ENCODE measurements at places on chromosomes 12 and 14.

DNA sequence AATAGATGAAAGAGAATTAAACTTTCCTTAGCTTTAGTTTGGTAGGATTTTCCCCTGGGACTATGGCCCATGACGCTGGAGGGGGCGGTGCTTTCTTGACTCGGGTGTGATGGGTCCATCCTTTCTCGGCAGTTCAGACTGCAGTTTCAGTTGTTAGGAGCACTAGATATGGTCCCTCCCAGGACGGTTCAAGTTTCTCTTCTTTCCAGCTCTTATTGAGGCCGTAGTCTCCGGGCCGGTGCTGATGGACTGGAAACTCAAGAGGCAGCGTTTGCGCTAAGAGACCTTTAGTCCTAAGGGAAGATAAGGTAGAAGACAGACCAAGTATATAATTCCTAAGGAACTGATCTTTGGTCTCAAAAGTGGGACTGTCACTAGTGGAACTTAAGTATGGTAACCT lies 111.2 kb downstream of the RIN3 start:
- DNase-seq = no peak

DNA sequence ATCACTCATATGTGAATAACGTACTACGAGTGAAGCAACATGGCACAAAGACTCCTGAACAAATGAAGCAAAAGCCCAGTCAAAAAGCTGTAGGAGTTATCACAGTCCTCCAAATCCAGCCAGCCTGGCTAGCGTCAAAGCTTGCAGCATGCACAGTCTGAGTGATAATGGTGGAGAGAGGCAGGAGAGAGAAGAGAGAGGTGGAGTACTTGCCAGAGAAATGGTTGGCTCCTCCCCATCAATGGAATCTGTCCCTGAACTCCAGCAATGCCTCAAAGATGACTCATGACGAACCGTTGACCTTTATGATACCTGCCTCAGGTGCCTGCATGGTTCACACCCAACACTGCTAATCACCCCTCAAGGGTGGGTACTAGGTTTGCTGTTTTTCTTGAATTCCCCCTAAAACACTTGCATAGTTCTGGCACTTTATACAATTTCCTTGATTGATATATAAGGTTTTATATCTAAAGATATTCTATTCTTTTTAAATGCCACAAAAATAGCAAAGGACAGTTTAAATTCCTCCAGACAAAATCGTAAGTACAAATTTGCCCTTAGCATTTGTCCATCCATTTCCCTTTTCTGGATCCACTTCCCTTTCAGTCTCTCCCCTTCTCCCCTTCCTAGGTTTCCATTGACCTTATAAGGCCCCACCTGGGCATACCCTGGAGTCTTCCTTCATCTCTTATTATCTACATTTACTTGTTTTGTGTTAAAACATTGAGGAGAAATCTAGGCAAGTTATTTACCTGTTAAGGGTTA lies 10.2 kb downstream of the ARHGDIB start:
- no peak for DNase-seq

- no peak for DNase-seq
Measured at GRCh38 chr12:113800201-113800600, 165.9 kb downstream of the RBM19 start.

DNA sequence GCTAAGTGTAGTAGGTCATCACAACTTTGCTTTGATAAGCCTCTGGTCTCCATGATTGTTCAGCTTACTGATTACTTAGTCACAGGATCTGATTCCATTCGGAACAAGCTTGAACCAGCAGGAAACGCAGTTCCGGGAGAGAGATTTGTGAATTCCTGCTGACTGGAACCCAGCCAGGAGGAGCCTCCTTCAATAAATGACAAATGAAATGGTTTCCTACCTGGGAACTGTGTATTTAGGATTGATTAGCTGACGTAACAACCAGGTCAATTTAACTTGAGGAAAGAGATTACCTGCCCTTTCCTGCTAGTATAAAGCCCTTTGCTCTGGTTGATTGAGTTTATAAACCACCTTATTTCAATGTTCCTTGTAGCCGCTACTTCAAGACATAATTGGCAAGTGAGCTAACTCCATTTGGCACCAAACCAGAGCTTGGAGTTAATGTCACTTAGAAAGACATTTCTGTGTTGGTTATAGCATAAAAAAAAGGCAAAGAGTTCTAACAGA lies 35.1 kb upstream of the KCNH3 start:
- DNase-seq = no peak

- peak; percentile 1 for DNase-seq
Measured at GRCh38 chr14:43540948-43541347, 966.1 kb downstream of the FSCB start.

GRCh38 chr12:58502841-58503240 lies 417.5 kb downstream of the LRIG3 start:
- DNase-seq = peak; percentile 42

DNA sequence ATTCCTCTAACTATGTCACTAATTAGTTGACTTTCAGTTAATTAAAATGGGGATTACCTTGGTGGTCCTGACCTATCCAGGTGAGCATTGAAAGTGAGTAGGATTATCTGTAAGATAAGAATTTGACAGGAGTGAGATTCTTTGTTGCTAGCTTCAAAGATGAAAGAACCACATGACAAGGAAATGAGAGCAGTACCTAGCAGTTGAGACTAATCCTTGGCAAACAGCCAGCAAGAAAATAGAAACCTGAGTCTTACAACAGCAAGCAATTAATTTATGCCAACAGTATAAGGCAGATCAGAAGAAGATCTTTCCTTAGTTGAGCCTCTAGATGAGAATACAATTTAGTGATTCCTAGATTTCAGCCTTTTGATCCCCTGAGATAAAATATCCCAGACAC lies 1058.4 kb downstream of the LRFN5 start:
- no peak for DNase-seq

DNA sequence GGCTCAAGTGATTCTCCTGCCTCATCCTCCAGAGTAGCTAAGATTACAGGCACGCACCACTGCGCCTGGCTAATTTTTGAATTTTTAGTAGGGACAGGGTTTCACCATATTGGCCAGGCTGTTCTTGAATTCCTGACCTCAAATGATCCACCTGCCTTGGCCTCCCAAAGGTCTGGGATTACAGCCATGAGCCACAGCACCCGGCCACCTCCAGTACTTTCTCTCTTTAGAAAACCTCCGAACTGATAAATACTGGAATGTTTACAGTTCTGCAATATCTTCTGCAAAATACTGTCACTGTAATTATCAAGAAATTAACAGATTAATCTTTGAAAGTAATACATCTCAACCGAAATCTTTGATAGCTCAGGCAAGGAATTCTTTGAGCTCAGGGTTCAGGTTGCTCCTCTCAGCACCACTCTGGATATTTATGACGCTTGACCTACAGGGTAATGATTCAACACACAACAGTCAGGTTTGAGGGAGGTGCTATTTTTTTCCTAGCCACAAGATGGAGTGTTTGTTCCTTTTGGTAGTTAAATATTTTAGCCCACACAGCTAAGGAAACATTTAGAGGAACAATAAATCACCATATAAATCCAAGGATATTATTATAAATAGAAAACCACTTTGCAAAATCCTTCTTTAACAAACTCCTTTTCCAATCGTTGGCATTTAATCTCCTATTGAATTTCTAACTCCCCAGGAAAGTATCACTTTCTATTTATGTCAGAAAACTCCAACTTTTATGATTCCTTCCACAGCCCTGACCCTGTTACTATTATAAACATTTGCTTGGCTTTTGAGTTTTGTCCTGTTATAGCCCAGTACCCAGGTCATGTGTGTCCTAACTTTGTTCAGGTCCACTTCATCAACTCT lies 48.6 kb upstream of the GTF2A1 start:
- DNase-seq = peak; percentile 61

DNA sequence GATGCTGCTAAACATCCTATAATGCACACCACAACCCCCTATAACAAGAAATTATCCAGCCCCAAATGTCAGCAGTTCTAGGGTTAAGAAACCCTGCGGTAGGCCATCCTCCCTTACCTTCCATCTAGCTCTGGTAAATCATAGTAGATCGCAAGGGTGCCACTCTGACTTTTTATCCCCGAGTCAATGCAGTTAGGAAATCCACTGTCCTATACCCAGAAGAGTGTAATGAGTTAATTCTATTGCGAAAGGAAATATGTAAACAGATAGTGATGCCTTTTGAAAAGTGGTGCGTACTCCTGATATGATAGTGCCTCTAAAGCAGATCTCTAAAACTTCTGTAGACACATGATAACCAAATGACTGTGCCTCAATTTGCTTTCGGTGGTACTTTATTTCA lies 29.8 kb downstream of the SCFD1 start:
- DNase-seq = no peak

DNA sequence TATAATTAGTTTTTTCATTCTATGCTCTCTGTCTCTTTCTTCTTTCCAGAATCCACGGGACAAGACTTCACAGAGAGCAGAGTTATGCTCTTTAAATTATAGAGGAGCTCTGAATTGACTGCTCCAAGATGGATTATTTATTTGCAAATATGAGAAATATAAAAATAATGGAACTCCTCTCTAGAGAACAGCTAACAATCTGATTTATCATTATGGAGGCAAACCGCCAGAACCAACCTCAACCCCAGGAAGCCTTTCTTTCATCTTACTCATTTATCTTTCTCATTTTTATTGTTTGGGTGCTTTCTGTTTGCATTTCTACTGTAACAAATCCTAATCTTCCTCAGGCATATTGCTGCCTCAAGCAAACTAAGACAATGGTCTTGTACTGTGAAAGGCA lies 216.5 kb downstream of the C12orf50 start:
- no peak for DNase-seq

- DNase-seq = no peak
Measured at GRCh38 chr12:110627500-110628195, 13.7 kb downstream of the TCTN1 start.

- no peak for DNase-seq
Measured at GRCh38 chr12:57552306-57552651, 2.4 kb downstream of the KIF5A start.

- DNase-seq = peak; percentile 71
Measured at GRCh38 chr14:102986810-102987579, 64.5 kb downstream of the AMN start.

DNA sequence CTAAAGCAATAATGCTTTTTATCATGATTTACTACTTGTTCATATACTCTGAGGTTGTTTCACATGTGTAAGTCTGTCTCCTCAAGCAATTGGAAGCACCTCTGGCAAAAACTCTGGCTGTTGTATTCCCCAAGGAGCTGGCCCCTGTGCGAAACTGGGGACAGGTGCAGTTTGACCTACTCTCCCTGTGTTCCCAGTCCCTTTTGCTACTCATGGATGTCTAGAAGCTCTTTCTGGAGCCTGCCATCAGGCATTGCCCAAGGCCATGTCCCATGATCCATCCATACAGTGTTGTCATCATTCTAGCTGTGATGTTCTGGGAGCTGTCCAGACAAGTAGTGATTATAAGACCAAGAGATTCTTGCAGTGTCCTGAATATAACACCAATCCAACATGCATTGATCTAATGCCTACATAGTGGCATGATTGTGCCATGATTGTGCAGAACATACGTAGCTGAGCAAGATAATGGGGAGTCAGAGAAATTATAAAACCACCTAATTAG lies 14.9 kb downstream of the AKAP6 start:
- DNase-seq = peak; percentile 24

DNA sequence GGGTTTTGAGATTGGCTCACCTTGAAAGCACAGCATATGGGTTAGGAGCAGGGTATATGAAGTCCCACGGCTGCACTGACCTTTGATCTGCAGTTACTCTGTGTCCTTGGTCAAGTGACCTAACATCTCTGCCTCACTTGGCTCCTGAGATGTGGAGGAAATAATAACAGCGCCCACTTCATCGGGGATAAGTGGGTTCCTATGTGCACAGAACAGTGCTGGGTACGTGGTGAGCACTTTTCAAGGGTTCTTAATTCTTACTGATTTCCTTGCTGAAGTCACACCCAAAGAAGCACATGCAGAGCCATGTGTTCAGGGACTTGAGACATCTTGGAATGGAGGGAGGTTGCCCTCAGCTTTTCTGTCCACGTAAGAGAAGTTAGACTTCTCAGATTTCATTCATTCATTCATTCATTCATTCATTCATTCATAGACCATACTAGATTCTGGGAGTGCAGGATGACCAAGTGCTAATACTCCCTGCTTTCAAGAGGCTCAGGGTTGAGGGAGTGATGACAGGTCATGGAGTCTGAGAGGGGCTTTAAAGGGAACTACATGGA lies 39.4 kb downstream of the ADGRD1 start:
- DNase-seq = no peak

GRCh38 chr12:24993793-24994192 lies 44.9 kb upstream of the BCAT1 start:
- no peak for DNase-seq

GRCh38 chr12:6868211-6869048 lies 1.1 kb downstream of the TPI1 start:
- peak; percentile 45 for DNase-seq

DNA sequence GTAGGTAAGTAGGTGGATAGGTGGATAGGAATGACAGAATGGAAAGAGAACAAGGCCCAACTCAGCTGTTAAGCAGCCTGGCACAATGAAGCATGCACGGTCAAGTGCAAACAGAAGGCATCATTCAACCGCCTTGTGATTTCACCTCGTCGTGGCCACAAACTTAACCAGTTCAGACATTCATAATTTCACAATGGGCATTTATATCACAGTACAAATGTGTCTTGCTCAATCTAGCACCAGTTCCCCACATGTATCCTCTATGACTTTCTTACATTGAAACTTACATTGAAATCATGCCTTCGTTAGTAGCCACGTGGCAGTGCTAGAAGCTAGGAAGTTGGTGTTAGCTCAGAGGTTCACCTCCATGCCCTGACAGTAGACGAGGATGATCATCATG lies 207.5 kb downstream of the ETV6 start:
- DNase-seq = no peak

GRCh38 chr12:116624516-116624915 lies 65.3 kb downstream of the MAP1LC3B2 start:
- DNase-seq = no peak

DNA sequence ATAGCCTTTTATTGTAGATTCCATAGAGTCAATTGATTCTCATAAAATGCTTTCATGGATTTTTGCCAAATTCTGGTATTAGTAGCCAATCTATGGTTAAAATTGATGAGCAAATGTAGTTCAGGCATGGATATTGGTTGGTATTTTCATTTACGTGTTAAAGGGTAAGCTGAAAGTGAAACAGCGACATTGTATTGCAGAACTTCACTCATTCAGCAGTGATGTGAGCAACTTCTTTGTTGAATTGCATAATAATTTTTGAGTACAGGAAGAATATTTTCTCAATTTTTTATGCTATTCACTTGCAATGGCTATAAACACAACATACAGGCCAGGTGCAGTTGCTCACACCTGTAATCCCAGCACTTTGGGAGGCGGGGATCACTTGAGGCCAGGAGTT lies 24.2 kb upstream of the FAM222A start:
- DNase-seq = no peak

- no peak for DNase-seq
Measured at GRCh38 chr12:54000116-54001114, at the start of gene HOXC9. Gene HOXC9, plus strand, starts transcription at chr12:54000161. Its CDS starts 28 bp downstream, at chr12:54000189.

DNA sequence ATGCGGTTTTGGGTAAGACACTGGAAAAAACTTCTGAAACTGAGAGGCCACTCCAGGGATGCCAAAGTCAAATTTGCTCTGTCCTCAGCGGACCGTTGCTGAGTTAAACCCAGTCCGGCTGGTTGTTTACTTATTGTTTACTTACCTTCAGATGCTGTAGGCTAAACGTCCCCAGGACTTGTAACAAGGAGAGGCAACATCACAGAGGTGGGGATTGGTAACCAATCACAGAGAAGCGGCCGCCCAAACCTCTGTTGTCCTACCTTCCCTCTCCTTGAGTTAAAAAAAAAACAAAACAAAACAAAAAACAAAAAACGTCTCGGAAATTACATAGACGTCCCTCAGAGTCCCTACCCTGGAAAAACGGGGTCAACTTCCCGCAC lies 380 bp downstream of the ANO2 start:
- DNase-seq = no peak

All from mesenchymal stem cell (in vitro differentiated cells and primary cell).